Stimulated activated CD8-positive, alpha-beta memory T cell treated with anti-CD3 and anti-CD28 coated beads, Interleukin-4, amount 100 ng/mL, for 1 hour (primary cell): ENCODE measurements at places on chromosomes 12 and 14.

- DNase-seq: no peak
Observed at GRCh38 chr12:76064904-76065303, 19.6 kb downstream of the NAP1L1 start.

- DNase-seq: no peak
Observed at GRCh38 chr12:11838403-11838802, 188.9 kb downstream of the ETV6 start.

GRCh38 chr12:111818340-111818739 lies 23.7 kb upstream of the MAPKAPK5 start:
- no peak for DNase-seq

DNA sequence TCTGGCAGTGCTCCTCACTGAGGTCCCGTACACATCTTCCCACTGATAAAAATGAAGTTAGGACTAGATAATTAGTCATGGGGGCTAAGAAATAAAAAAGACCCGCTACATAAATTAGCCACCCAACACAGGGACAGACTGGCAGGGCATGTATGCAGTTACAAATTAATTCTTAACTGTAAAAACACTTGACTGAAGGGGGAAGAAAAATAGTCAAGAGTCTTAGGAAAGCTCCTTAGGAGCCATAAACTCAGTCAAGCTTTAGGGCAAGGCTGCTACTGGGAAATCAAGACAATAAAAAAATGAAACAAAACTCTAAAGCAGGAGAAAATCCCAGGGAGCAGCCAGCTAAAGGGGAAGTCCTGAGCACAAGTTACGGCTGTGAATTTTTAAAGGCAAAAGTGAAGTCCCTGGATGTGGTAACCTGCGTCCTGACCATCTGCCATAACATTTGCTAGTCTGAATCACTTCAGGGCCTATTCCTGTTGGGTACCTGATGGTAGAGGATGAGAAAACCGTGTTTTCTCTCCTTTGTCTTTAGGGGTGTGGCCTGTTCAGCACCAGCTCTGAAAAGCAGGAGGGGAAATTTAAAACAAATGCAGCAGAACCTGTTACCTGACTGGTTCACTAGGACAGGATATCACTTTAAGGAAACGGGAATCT lies 7.5 kb upstream of the NPFF start:
- no peak for DNase-seq

- no peak for DNase-seq
Observed at GRCh38 chr12:6056406-6057240, 67.8 kb downstream of the VWF start.

DNA sequence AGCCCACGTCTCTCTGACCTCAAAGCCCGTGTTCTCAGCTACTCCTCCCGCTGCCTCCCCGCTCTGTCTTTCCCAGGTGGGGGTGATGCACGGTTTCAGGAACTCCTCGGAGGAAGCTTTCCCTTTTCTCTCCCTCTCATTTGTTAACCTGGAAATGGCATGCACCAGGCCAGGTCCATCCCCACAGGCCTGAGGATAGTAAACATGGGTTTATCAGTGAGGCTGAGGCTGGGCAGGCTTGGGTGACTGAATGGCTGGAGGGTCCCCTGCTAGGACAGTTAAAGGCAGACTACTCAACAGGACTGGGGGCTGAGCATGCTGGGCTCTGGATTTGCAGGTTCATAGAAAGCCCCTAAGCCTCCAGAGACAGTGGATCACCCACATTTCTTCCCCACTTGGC lies 7.6 kb downstream of the WSCD2 start:
- no peak for DNase-seq

DNA sequence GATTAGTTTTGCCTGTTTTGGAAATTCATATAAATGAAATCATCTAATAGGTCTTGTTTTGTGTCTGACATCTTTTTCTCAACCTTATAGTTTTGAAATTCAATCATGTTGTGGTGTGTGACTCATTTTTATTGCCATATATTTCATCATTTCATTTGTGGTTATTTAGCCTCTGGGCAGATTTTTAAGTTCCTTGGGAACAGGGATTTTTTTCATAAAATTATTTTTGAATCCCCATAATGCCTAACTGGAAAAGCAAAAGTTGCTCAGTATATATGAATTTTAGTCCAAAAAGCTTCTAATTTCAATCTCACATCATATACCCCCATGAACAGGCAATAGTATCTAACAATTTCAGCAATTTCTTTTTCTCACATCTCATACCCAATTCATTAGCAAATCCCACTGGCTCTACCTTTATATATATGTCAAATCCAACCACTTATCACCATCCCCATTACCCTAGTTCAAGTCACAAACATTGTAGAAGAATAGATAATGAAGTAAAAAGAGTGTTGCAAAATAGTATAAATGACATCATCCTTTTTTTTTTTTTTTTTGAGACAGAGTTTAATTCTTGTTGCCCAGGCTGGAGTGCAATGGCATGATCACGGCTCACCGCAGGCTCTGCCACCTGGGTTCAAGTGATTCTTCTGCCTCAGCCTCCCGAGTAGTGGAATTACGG lies 2.6 kb upstream of the OR6J1 start:
- DNase-seq: no peak
